Forelimb muscle (tissue), 1 donor: ENCODE measurements at places on chromosomes 6 and 20.

DNA sequence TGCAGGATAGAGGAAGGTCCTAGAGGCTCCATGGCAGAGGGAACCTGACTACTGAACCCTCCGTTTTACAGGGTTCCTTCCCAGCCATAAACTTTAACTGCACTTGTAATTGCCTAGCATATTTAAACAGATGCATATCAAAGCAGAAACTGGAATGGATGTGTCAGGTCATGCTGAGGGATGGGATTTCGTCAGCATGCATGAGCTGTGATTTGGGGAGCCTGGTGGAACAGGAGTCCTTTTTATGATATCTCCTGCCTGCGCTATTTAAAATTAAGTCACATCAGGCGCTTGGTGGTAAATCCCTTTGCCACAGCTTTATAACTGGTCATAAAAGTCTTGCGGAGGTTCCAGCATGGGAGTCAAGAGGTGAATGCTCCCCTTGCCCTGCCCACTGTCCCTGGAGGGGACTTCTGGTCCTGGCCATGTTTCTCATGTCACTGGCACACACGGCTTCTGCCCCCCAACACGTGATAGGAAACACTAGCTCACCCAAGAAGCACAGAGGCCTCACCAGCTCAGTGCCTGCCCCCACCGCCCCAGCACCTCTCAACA lies 26.0 kb upstream of the PCMTD2 start:
- no peak for DNase-seq

- no peak for DNase-seq
Observed at GRCh38 chr20:33434434-33434833, 9.1 kb downstream of the SNTA1 start.

DNA sequence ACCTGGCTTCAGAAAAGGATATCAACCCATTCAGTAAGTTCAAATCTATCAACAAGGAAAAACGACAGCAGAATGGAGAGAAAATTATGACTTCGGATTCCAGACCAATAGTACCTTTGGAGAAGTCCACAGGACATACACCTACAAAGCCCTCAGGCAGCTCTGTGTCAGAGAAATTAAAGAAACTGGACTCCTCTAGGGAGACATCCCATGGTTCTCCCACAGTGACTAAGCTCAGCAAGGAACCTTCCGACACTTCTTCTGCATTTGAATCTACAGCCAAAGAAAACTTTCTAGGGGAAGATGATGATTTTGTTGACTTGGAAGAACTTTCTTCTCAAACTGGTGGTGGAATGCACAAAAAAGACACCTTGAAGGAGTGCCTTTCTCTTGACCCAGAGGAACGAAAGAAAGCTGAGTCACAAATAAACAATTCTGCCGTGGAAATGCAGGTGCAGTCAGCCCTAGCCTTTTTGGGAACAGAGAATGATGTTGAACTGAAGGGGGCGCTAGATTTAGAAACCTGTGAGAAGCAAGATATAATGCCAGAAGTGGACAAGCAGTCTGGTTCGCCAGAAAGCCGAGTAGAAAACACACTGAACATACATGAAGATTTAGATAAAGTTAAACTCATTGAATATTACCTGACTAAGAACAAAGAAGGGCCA lies 67.4 kb upstream of the HINT3 start:
- DNase-seq: no peak

DNA sequence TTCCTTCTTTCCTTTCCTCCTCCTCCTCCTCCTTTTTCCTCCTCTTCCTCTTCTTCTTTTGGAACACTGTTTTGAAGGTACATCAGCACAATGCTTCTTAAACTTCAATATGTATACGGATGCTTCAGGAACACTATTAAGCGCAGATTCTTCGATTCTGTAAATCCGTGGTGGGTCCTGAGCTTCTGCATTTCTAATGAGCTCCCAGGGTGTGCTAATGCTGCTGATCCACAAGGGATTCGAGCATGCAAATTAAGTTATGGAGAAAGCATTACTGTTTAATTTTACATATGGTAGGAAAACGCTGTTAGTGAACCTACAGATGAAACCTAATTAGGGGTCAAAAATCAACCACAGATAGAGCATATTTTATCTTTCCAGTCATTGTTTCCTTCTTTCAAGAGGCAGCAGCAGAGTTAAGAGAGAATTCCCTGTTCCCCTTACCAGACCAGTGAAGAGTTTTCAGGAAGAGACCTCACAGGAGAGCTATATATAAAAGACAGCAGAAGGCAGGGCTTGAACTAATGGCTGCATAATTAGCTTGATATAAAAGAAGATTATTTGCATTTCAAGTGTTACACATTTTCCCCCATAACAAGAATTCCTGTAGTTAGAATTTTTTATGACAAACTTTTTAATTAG lies 47.2 kb downstream of the KIF13A start:
- no peak for DNase-seq

- no peak for DNase-seq
Observed at GRCh38 chr6:14108571-14109410, 8.8 kb upstream of the CD83 start.
